HCEC 1CT (cell line): ENCODE measurements at places on chromosomes 12 and 14.

GRCh38 chr12:24228371-24228770 lies 278.9 kb upstream of the SOX5 start:
- no peak for DNase-seq

DNA sequence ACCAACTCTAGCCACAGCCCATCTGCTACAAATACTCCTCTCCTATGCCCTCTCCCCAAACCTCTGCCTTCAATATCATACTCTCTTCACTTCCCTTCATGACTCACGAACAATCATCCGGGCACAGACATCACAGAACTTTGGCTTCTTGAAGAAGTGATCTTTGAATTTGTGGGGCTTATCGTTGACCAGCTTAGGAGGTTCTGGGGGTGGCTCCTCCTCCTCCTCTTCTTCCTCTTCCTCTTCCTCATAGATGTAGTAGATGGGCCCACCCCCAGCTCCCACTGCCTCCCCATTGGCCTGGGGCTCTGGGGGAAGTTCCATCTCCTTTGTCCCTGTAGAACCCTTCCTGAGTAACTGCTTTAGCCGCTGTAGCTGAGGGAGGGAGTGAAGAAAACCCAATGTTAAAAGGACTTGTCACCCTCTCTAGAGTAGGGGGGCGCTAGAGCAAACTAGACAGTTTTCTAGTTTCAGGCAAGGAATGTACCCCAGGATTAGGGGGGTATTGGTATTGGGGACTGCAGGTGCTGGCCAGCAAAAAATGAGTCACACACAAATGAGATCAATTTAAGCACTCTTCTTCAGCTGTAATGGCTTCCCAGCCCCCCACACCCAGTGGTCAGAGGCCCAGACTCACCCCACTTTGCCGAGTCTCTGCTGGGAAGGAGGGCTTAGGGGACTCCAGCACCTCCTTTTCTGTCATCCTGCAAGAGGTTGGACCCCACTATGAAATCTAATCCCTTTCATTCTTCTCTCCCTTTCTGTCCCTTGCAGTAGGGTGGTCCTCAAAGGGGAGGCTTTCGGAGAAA lies 1.8 kb downstream of the STAC3 start:
- DNase-seq = no peak

DNA sequence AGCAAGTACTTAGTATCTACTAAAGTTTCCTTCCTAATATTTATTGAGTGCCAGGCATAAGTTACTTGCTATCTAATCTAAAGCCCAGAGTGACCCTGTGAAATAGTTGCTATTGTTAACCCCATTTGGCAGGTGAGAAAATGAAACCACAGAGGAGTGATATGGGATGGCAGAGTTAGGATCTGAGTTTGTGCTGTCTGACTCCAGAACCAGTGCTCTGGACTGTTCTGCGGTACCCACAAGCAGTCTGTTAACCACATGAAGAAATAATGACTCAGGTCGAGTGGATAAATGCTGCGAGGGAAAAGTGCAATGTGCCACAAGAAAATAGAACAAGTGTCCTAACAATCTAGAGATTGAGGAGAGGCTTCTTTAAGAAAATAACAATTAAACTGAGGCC lies 60.7 kb upstream of the GZMB start:
- no peak for DNase-seq

GRCh38 chr12:93626160-93626559 lies 51.0 kb upstream of the CRADD start:
- no peak for DNase-seq

- DNase-seq = no peak
These were observed 123.1 kb upstream of the PRMT8 start for GRCh38 chr12:3367750-3368444.

DNA sequence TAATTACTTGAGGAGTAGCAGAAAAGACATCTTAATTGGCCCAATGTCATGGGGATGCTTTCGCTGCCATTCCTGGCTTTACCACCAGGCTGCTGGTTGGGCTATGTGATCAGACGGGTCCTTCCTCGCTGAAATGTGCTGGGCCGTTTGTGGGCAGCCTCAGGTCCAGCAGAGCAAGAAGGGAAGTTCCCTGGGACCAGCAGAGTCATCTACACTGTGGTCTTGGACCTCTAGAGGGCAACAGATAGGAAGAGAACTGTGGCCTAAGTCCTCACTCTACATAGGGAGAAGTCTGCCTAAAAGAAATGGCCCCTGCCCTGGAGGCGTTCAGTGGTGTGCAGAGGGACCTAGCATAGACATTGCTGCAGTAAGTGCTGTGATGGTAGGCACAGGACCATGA lies 10.9 kb downstream of the EVL start:
- DNase-seq = peak; percentile 46

GRCh38 chr12:50953047-50953446 lies 703 bp downstream of the HIGD1C start:
- DNase-seq = no peak

DNA sequence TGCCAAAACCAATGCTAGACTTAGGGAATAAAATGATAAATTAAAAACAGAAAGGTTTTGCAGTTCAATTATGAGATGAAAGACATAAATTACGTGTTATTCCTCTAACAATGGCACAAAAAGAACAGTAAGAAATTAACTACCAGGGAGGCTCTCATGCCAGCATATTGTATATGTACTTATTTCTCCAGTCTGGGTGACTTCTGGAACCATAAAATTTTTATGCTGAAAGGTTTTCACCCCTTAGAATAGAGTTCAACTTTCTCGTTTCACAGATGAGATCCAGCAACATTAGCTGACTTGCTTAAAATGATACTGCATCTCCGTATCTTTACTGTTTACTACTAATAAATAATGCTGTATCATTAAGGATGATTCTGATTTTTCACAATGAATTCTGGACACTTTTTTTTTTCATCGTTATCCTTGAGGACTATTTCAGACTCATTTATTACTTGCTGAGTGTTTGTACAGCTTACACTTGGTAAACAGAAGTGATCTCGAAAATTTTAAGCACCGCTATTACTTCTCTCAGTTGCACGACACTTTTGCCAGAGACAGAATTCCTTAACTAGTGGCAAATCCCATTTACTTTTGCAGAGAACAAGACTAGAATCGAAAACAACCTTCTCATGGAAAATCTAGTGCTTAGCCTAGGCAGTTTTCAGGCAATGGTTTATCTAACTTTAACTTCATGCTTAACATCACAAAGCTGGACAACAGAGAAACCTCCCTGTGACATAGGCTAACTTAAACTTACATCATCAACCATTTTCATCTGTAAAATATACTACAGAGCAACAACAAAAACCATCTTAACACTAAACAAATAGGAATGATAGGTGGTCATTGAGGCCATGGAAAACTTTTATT lies 2.7 kb downstream of the RSRC2 start:
- no peak for DNase-seq
